ENCODE measurements at places on chromosomes 7 and 10.

GRCh38 chr10:12797471-12798262, 203.8 kb downstream of the CCDC3 start:
- no peak for DNase-seq

DNA sequence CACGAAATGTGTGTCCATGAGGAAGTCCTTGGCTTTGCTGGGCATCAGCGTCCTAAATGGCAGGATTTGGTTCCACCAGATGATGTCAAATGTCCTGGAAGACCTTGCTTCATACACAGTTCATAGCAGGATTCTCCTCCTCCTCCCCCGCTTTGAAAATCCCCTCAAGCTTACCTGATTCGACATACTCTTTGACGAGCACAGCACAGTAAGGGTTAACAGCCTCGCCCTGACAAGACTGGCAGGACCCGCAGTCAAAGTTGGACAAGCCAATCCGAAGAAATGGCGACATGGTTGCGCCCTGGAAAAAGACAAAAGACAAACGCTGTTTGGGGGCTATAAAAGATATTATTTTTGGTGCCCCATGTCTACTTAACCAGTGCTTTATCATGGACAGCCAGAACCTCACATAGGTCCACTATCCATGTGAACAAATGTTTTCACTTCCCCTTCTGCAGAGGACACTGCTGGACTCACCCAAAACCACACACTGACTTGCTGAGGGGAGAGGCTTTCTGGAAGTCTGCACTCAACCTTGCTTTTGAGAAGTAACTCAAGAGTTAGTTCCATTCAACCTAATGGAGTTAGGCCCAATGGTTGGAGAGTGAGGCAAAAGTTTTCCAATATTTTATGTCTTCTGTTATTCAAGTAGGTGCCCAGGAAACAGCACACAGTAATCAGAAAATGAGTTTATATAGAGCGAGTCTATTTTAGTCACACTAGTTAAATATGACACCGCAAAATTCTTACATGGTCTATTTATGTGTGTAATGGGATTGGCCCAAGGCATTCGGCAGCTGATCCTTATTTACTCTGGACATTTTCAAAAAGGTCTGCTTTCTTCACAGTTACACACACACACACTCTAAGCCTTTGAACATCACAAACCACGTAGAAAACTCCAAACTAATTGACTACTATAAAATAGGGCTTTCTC, 65.0 kb downstream of the PRKCQ start:
- DNase-seq, result no peak

GRCh38 chr7:128170461-128170860, 70.6 kb upstream of the LEP start:
- DNase-seq, result no peak

- DNase-seq, result no peak
Measured at GRCh38 chr7:115094163-115094562, 172.3 kb downstream of the MDFIC start.

DNA sequence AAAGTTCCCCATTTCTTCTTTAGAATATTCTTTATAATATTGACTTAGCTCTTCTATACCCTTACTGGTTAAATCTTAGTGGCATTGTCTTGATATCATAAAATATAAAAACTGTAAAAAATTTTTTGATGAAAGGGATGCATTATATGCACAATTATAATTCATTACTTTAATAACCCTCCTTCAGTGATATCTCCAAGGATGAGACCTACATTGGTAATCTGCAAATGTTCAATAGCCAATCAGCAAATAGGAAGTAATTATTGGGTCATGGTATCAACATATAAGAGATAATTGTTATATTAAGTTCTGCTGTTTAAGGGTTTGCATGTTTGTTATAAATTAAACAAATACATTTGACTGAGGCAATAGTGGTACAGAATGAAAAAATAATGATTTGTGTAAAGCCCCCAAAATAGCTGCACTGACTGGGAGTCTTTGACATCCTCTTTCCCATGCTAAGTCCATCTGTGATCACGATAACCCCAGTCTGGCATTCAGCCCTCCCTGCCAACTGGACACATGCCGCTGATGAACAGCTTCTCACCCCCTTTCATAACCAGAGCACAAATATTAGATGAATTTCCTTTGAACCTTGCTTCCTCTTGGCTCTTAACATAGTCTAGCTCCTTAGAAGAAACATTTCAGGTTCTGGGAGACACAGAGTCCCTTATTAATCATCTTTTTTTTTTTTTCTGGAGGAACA, 169.5 kb downstream of the CPED1 start:
- DNase-seq, result no peak

- DNase-seq, result peak; percentile 52
Measured at GRCh38 chr7:94374721-94375566, 19.8 kb upstream of the COL1A2 start.

DNA sequence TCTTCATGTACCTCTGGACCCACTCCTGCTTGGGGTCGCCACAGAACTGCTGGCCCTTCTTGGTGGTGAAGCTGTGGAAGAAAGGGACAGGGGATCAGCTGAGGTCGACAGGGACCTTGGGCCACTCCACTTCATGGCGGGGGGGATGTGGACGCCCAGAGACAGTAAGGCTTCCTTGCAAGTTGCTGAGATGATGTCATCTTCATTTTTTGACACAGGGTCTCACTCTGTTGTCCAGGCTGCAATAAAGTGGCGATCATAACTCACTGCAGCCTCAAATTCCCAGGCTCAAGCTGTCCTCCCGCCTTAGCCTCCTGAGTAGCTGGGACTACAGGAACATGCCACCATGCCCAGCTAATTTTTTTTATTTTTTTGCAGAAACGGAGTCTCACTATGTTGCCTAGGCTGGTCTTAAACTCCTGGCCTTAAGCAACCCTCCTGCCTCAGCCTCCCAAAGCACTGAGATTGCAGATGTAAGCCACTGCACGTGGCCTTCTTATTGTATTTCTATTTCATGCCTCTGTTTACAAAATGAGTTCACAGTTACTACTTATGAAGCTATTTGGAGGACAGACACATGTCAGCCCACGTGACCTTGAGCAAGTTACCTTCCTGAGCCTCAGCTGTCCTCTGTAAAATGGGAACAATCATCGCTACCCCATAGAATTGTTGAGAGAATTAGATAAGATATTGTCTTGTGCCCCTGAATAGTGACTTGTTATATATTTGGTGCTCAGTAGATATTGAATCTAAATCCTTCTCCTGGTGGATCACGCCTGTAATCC, 1.5 kb downstream of the CCL24 start:
- DNase-seq, result no peak

DNA sequence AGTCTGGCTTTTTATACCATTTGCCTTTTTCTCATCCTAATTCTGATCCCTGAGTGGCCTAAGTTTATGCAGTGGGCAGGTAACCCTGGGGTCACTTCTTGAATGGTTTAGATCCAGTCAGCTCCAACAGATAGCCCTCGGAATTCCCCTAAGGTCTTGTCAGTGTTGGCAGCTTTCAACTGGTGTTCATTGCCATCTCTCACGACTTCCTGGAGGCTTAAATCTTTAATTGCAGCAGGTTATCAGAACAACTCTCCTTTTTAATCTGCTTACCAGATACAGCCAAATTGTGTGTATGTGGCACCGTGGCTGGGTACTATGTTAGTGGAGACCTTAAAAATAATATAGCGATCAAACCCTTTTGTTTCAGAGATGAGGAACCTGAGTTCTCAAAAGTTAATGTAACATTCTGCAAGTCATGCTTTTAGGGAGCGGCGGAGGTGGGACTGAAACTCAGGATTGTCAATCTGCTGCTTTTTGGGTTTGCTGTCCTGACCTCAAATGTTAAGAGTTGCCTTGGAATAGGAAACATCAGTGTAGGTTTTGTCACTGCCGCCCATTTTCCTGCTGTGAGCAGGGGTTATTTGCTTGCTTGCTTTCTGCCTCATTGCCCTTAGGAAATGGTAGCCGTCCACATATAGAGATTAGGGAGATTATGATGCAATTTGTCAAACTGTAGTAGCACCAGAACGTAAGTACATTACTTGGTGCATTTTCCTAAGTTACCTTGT, 818 bp downstream of the DLD start:
- DNase-seq, result no peak

DNA sequence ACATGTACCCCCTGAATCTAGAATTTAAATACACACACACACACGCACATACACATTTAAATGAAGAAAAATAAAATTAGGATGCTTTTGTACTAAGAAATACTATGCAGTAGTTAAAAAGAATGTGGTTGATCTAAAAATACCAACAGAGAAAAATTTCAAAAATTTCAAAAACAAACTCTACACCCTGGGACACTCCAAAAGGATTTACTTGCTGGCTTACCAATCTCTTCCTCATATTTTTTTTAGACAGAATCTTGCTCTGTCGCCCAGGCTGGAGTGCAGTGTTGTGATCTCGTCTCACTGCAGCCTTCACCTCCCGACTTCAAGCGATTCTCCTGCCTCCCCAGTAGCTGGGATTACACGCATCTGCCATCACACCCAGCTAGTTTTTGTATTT, 80.9 kb downstream of the HIP1 start:
- DNase-seq, result no peak

DNA sequence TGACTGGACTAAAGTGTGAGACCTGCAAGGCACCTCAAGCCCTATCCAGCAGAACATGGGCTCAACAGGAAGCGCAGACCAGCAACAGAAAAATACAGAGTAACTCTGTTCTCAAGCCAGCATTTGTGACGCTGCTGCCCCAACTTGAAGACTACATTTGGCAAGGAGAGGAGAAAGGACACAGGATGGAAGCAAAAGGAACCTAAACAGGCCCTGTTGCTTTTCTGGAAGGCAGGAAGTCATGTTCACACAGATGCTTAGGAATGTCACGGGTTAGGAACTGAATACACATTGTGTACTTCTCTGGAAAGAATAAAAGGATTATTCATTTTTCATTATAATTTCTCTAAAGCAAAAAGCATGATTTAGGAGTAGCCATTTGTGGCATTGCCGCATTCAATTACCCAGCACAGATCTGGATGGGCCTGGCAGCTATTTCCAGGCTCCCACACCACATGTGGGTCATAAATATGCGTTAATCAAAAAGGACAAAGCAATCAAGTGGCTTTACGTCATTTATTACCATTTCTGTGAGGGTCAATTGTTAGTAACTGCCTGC, 19.8 kb upstream of the TOMM7 start:
- no peak for DNase-seq

GRCh38 chr7:155745737-155746136, 66.5 kb downstream of the SHH start:
- DNase-seq, result no peak

GRCh38 chr7:152641384-152641783, 34.6 kb downstream of the XRCC2 start:
- no peak for DNase-seq

GRCh38 chr10:13296476-13296875, 3.4 kb downstream of the PHYH start:
- no peak for DNase-seq

- DNase-seq, result no peak
Measured at GRCh38 chr7:116100626-116101025, 70.1 kb upstream of the TFEC start.

GRCh38 chr7:110786328-110786965, 304.5 kb upstream of the LRRN3 start:
- DNase-seq, result no peak
